ENCODE measurements at places on chromosomes 16 and 17. TPM values are rescaled to one million over a fixed set of nuclear protein-coding genes. Genes with fewer than 3 reads are reported as not detected.
A peak's percentile ranks its signal among the peaks of the same experiment; 100 is the strongest.

- no peak for DNase-seq
- no peak within 1 kb of the TSS for H3K27ac ChIP-seq
- no peaks in the 10 kb centered on the region for H3K36me3 ChIP-seq
- peaks cover 40% of the 10 kb centered on the region for H3K4me1 ChIP-seq
- peaks cover 100% of the 10 kb centered on the region for H3K27me3 ChIP-seq
Observed at GRCh38 chr17:48728232-48729231, at the start of gene HOXB13. Gene HOXB13, minus strand, starts transcription at chr17:48728750. Its CDS starts 157 bp downstream, at chr17:48728593.

DNA sequence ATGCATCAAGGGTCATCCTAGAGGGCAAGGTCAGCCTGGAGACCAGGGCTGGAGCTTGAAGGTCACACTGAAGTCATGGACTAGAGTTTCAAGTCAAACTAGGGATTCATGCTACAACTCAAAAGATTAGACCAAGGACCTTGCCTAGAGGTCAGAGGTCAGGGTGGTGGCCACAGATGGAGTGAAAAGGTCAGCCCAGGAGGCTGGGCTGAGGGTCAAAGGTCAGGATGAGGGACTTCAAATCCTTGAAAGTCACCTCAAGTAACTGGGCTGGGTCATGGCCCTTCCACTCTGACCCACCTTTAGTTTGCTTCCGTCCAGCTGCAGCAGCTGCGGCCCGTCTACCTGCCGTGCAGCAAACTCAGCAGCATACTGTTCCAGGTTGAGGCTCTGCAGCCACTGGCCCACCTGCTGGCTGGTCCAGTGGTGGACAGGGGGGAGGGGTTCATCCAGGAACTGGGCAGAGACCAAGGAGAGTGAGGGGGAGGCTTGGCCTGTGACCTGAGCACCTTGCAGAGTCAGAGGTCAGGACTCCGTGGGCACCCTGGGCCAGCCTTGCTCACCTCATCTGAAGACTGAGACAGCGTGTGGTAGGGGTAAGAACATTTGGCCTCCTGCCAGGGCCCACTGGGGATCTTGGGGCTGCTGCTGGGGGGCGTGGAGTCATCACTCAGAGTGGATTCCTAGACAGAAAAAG, 16.2 kb downstream of the SAMD14 start:
- no peak overlapping the region for H3K4me3 ChIP-seq
- no peak for DNase-seq
- no peak overlapping the region for H3K27ac ChIP-seq
- peaks cover 2% of the 10 kb centered on the region for H3K27me3 ChIP-seq

GRCh38 chr16:54587176-54587515, 300.6 kb upstream of the IRX3 start:
- H3K4me3 ChIP-seq, result no peak overlapping the region
- no peaks in the 10 kb centered on the region for H3K36me3 ChIP-seq
- H3K27ac ChIP-seq, result no peak overlapping the region
- peaks cover 19% of the 10 kb centered on the region for H3K27me3 ChIP-seq
- peaks cover 13% of the 10 kb centered on the region for H3K4me1 ChIP-seq

DNA sequence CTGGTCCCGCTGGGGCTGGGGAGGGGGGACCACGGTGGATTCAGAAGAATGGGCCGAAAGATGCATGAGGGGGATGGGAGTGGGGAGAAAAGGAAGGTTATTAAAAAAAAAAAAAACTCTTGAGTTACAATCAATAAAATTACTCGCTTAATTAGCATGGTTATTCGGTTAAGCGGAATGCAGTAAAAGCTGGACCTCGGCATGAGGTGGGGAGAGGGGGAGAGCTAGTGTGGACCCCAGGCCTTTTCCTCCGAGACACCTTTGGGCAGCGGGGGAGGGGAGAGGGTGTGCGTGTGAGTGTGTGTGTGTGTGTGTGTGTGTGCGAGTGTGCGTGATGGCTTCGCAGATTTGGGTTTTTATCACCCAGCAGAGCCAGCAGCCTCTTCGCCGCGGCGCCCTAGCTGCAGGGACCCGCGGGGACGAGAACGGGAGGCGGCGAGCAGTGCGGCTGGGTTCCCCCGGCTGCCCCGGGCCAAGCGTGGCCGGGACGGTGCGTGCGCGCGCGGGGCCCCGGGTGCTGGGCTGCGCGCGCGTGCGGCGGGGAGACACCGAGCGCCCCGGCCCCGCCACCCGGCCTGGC, 3.7 kb downstream of the BAHCC1 start:
- H3K27ac ChIP-seq, result peak overlapping the region; percentile 83
- peak overlapping the region; percentile 75 for H3K4me3 ChIP-seq
- no peaks in the 10 kb centered on the region for H3K27me3 ChIP-seq
- H3K36me3 ChIP-seq, result peaks cover 27% of the 10 kb centered on the region
- H3K4me1 ChIP-seq, result peaks cover 50% of the 10 kb centered on the region

DNA sequence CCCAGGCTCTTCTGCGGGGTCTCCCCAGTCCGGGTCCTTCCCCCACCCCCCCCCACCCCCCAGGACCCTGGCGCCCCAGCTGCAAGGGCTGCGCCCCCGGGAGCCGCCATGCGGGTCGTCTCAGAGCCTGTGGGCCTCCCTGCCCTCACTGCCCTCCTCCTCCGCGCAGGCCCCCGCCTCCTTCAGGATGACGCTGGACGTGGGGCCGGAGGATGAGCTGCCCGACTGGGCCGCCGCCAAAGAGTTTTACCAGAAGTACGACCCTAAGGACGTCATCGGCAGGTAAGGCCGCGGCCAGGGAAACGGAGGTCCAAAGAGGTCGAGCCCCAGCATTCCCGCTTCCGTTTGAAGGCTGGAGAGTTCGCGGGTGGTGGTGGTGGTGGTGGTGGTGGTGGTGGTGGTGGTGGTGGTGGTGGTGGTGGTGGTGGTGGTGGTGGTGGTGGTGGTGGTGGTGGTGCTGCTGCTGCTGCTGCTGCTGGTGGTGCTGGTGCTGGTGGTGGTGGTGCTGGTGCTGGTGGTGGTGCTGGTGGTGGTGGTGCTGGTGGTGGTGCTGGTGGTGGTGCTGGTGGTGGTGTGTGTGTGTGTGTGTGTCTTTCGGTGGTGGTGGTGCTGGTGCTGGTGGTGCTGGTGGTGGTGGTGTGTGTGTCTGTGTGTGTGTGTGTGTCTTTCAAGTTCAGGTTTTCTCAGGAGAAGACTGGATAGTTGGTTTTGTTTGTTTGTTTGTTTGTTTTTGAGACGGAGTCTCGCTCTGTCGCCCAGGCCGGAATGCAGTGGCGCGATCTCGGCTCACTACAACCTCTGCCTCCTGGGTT, 615 bp downstream of the PHKG2 start:
- H3K36me3 ChIP-seq, result peaks cover 29% of the 10 kb centered on the region

The TBC1D24 gene
- total RNA-seq, result 22.8 TPM
